Stimulated activated naive B cell treated with anti-CD40 and anti-IgM and Interleukin-4, amounts not matched to agents 10 μg/mL and 1 μg/mL and 100 μg/mL, for 72 hours (primary cell): ENCODE measurements at places on chromosomes 1 and 21.
A peak's percentile ranks its signal among the peaks of the same experiment; 100 is the strongest.

- no peak for DNase-seq
- peak overlapping the region; percentile 79 for H3K27ac ChIP-seq
- H3K4me3 ChIP-seq: no peak overlapping the region
- no peaks in the 10 kb centered on the region for H3K27me3 ChIP-seq
- peaks cover 41% of the 10 kb centered on the region for H3K36me3 ChIP-seq
Measured at GRCh38 chr21:34553151-34553952, 41.3 kb upstream of the KCNE1 start.

DNA sequence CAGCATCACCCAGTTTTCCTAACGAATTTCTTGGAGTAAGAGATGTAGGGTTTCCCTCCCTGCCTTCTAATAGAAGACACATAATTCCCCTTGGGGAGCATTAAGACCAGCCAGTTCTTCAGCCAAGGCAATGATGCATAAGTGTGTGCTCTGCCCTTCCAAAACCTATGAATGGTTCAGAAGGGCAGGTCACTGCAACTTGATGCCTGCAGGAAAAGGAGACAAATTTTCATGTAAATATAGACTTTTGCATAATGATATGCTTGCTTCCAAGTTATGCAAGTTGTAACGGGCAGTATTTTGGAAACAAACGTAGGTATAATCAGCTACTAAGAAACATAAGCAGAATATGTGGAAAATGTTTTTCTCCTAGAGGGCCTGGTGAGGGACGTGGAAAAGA, 31.6 kb downstream of the PTGS2 start:
- H3K4me1 ChIP-seq: no peaks in the 10 kb centered on the region
- no peaks in the 10 kb centered on the region for H3K36me3 ChIP-seq
- DNase-seq: no peak

DNA sequence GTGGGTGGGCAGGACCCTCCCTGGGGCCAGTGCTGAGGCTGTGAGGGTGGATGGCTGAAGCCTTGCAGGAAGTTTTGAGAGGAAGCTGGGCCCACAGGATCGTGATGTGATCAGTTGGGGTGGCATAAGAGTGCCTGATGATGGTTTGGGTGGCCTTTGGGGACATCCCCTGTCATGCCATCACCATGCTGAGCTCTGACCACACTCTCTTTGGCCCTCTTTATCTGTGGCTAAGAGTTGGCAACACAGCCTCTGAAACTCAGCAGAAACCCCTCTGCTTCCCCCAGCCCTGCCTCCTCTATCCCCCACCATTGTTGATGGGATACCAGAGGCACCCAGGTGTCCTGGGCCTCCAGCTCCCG, 19.8 kb downstream of the MIIP start:
- DNase-seq: peak; percentile 59
- peaks cover 50% of the 10 kb centered on the region for H3K4me1 ChIP-seq
- peak overlapping the region; percentile 54 for H3K4me3 ChIP-seq

DNA sequence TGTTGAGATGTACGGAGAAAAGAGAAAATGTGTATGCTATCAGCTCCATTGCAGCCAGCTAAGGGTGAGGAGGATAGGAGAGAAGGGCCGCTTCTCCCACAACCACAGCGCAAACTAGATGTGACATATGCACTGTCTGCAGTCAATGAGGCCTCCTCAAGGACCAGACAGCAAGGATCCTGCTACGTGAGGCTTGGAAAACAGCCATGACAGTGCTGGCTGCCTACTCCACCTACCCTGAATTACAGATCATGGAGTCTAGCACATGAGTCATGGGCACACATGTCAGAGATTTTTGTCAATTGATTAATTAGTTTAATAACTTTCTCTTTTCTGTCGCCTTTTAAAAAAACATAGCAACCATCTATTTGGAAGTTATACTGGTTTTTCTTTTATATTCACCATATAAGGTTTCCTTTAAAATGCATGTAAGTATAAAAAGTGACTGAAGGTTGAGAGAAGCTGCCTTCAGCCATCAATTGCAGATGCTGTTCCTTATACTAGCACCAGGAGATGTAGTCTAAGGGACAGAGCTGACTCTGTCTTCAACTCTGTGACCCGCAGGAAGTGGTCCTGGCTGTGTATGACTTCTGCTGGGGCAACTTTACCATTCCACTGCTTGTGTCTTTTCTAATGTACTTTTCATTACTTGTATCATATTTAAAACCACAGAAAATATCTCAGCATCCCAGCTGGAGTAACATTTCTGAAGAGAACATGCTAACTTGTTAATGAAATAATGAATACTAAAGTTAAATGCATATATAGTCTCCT, 3.1 kb downstream of the VPS26C start:
- H3K27me3 ChIP-seq: no peaks in the 10 kb centered on the region
- peaks cover 18% of the 10 kb centered on the region for H3K36me3 ChIP-seq
- DNase-seq: no peak
- no peak overlapping the region for H3K4me3 ChIP-seq
- H3K4me1 ChIP-seq: peaks cover 22% of the 10 kb centered on the region

DNA sequence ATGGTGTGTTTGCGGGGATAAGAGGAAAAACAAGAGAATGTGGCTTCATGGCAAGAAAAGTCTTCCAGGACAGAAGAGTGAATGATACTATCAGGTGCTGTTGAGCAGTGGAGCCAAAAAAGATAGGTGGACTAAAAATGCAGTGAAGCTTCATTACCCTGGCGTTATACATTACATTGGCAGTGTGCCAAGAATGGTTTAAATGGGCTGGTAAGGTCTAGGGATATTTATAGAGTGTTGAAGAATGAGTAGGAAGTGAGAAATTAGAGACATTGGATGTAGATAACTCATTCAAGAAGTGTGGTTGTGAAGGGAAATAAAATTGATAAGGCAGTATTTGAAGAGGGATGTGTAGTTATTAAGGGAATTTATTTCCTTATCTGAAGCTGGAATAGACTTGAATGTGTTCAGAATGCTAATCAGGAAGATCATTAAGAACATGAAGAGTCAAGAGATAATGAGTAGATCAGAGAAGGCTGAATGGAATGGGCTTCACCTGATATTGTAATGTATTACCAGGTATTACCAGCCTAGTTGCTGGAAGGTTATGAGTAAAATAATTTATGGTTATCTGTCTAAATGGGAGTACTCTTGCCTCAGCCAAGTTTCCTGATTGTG, 72.7 kb downstream of the MAST2 start:
- no peak for DNase-seq
- H3K27ac ChIP-seq: no peak overlapping the region
- peaks cover 3% of the 10 kb centered on the region for H3K36me3 ChIP-seq

DNA sequence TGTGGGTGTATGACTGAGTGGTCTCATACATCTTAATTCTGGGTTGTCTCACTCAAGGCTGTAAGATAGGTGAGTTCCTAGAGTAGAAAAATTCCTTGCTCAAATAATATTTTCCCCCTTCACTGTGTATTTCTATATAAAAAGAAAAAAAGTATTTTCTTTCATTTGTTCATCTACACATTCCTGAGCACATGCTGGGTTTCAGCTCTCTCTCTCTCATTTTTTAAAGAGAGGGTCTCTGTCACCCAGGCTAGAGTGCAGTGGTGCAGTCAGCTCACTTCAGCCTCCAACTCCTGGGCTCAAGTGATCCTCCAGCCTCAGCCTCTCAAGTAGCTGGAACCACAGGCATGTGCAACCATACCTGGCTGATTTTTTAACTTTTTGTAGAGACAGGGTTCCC, 22.0 kb downstream of the DDI2 start:
- no peak overlapping the region for H3K4me3 ChIP-seq
- peaks cover 54% of the 10 kb centered on the region for H3K36me3 ChIP-seq
- H3K27me3 ChIP-seq: no peaks in the 10 kb centered on the region
- DNase-seq: no peak
- peaks cover 3% of the 10 kb centered on the region for H3K4me1 ChIP-seq

DNA sequence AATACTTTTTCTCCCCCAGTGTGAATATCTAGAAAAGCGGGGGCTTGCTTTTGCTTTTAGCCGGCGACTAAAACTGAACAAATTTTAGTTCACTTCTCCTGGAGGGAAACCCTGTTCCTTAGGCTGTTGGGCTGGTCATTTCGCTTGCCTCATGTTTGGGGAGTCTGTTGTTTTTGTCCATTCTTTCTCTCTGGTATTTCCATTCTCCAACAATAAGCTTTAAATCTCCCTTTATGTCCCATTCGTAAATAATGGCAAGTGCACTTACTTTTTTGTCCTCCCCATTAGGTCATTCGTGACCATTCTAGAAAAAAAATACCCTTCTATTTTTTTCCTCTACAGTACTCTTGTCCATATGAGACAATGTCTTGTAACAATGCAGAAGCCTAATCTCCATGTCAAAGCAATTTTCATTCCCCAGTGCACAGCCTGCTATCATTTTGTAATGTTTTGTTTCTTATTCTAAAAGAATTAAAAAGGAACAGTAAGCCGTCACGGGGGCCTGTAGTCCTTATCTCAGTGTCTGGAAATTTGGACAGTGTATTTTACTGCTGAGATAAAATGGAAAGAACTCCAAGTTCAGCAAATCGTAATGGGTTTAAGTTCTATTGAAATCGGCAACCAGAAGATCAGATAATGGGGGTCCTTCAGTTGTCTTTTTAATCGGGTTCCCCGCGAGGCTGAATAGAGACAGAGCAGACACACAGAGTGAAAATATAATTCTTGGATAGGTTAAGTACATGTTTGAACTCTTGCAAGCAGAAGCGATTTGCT, 21.8 kb downstream of the PROX1 start:
- H3K27me3 ChIP-seq: no peaks in the 10 kb centered on the region
- no peak overlapping the region for H3K4me3 ChIP-seq
- no peaks in the 10 kb centered on the region for H3K36me3 ChIP-seq
- H3K4me1 ChIP-seq: no peaks in the 10 kb centered on the region
- H3K27ac ChIP-seq: no peak overlapping the region

DNA sequence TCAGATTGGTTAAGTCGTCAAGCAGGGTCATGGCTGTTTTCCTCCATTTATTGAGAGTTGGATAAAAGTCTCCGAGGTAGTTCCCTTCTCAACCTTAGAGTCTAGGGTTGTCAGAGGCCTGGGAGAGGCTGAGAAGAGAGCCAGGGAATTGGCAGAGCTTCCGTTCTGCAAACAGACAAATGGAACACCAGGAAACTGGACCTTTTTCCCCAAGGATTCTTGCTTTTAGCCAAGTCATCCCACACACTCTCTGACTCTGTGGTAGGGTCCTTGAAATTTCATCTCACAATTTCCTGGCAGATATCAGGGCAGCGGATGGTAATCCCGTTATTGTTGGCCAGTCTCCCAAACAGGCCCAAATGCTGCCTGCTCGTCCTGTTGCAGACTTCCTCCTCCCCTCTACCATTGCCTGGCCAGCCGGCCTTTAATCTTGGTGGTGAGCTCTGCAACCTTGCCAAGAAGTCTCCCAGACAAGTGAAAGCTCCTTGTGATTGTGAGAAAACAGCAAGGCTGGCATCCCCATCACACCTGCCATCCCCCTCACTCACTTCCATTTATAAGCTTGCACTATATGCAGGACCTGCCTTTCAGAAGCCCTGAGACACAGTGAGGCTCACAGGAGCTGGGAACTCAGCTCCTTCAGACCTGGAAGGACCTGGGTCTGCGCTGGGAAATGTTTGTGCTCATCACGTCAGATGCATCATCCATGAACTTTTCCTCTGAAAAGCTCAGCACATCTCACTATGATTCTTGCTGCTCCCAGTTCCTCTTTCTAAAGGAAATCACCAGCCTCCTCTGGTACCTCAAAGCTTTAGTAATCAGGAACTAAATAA, 13.7 kb upstream of the SRP9 start:
- H3K27ac ChIP-seq: peak overlapping the region; percentile 20
- H3K4me1 ChIP-seq: peaks cover 15% of the 10 kb centered on the region
- peaks cover 3% of the 10 kb centered on the region for H3K27me3 ChIP-seq

GRCh38 chr1:28110555-28110954, 22.1 kb upstream of the EYA3 start:
- H3K36me3 ChIP-seq: no peaks in the 10 kb centered on the region
- no peak for DNase-seq
- H3K4me1 ChIP-seq: peaks cover 16% of the 10 kb centered on the region

GRCh38 chr1:168005529-168005928, 68.7 kb upstream of the MPC2 start:
- H3K4me1 ChIP-seq: no peaks in the 10 kb centered on the region
- peaks cover 52% of the 10 kb centered on the region for H3K36me3 ChIP-seq
- no peak overlapping the region for H3K4me3 ChIP-seq

- H3K27me3 ChIP-seq: peaks cover 76% of the 10 kb centered on the region
- H3K36me3 ChIP-seq: peaks cover 6% of the 10 kb centered on the region
- no peak for DNase-seq
- peak overlapping the region; percentile 92 for H3K27ac ChIP-seq
Measured at GRCh38 chr1:229430761-229431283, 3.1 kb downstream of the ACTA1 start.

GRCh38 chr1:243390162-243390791, 134.4 kb downstream of the SDCCAG8 start:
- no peak overlapping the region for H3K27ac ChIP-seq
- H3K27me3 ChIP-seq: no peaks in the 10 kb centered on the region
- peaks cover 7% of the 10 kb centered on the region for H3K36me3 ChIP-seq

DNA sequence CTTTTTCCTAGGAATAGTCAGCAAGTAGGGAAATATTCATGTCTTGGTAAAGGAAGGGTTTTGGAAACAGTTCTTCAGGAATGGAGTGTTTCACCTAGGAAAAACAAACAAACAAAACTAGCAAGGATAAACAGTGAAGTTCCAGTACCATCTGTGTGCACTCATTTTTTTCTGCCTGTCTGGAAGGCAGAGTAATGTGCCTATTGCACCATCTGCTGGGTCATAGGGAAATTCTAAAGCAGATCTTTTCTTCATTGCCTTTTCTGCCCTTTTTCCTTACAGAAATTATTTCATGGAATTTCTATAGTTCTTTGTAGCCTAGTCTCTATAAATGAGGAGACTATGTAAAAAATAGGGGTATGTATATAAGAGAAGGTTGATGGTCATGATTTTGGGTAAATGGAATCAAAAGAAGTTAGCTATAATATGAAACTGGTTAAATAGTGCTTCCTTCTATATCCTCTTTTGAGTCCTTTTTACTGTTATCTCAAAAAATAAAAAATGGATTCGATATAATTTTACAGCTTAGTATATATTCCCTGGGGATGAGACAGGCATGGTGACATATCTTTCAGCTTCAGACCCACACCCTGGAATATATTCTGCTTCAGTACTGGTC, 3.4 kb upstream of the HRNR start:
- no peak overlapping the region for H3K4me3 ChIP-seq
- H3K4me1 ChIP-seq: no peaks in the 10 kb centered on the region

GRCh38 chr1:156115514-156116374, 1.2 kb downstream of the LMNA start:
- H3K4me3 ChIP-seq: peak overlapping the region; percentile 88
- H3K27me3 ChIP-seq: no peaks in the 10 kb centered on the region
- DNase-seq: no peak
- H3K27ac ChIP-seq: peak overlapping the region; percentile 91

GRCh38 chr1:184287001-184287400, 99.8 kb upstream of the C1orf21 start:
- no peak overlapping the region for H3K4me3 ChIP-seq
- H3K4me1 ChIP-seq: no peaks in the 10 kb centered on the region
- H3K27me3 ChIP-seq: no peaks in the 10 kb centered on the region

DNA sequence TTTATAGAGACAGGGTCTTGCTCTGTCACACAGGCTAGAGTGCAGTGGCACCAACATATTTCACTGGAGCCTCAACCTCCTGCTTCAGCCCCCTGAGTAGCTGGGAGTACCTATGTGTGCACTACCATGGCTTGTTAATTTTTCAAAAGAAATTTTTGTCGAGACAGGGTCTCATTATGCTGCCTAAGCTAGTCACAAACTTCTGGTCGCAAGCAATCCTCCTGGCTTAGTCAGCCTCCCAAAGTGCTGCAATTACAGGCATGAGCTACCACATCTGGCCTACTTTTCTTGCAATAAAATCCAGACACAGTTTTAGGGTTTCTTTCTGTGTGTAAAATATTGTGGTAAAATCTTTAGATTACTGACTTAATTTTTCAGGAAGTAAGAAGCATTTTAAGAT, 27.9 kb upstream of the NTPCR start:
- no peaks in the 10 kb centered on the region for H3K36me3 ChIP-seq
- no peak overlapping the region for H3K4me3 ChIP-seq
- no peak for DNase-seq
- peaks cover 5% of the 10 kb centered on the region for H3K27me3 ChIP-seq
- H3K4me1 ChIP-seq: no peaks in the 10 kb centered on the region
